ENCODE measurements at places on chromosomes 3 and 15. TPM values are rescaled to one million over a fixed set of nuclear protein-coding genes. Genes with fewer than 3 reads are reported as not detected.

DNA sequence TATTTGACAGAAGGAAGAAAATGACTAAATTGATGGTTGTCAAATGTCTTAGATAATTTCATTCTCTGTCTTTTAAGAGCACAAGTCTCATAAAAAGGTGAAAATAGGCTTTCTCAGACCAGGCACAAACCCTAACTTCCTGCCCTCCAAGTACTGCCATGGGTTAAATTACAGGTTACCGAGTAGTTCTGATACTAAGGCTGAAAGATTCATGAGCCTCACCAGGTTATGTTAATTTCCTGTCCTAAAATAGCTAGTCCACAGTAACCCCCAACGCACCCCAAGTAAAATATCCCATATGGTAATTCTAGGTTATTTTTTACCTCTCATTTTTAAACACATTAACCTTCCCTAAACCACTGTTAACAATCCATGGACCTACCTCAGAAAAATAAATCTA lies 42.0 kb downstream of the GSK3B start:
- DNase-seq: no peak

DNA sequence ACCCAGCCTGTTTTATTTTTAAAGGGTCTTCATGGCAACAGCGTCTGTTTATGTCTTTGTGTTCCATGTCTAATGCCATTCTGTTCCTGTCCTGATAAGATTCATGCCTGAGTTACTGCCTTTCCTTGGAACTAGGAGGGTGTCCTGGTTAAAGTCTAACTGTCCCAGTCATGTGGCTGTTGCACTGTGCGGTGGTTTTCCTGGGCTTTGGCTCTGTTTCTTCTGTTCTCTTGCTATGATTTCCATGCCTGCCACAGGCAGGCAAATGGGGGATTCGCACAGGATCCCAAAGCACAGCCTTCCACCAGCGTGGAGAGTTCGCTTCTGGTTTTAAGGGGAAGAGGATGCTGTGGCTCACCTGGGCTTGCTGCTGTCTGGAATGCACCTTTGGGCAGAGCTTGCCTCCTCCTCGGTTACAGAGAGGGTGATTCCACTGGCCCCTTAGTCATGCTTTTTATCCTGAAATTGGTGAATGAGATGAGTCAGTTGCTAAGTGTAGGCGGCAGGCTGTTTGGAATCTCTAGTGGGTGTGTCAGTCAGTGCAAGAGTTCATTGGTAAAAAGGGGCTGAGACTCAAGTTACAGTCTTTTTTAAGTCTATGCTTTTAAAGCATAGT lies 86.8 kb downstream of the CCK start:
- no peak for DNase-seq

GRCh38 chr3:106783231-106783630 lies 594.0 kb upstream of the CCDC54 start:
- no peak for DNase-seq

DNA sequence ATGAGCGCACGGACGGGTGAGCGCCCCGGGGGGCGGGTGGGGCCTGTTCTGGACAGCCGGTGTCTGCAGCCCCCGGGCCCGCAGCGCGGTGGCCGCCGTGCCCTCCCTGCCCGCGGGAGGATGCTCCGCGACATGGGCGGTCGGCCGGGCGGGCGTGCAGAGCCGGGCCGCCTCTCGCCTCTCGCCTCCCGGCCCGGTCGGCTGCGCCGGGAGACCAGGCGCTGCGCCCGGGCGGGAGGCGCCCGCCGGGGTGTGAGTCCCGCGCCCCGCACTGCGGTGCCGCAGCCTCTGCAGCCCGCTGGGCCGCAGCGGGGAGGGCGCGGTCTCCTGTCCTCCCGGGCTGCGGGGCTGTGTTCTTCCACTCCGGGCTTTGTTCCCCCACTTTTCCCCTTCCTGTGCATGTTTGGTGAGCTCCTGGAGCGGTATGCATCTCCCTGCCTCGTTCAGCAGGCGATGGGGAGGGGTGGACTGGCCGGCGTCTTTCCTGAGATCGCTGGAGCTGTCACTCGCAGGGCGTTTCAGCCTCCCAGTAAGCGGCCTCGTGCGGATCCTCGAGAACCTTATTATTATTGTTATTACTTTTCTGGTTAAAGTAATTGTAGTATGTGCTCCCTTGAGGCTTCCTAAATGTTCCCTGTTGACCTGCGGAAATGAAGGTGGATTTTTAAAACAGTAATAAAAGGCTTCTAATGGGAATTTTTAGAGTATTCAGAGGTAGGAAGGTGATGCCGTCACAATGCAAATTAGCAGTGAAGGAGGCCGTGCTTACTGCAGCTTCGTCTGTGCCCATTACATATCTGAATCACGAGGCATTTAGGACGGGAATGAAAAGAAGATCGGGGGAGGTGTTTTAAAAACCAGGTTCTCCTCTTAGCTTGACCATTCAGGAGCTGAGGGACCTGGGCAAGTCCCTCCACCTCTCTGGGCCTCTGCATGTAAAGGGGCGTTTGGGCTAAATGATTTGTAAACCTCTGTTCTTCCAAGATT lies 593 bp downstream of the TMOD2 start:
- DNase-seq: no peak

DNA sequence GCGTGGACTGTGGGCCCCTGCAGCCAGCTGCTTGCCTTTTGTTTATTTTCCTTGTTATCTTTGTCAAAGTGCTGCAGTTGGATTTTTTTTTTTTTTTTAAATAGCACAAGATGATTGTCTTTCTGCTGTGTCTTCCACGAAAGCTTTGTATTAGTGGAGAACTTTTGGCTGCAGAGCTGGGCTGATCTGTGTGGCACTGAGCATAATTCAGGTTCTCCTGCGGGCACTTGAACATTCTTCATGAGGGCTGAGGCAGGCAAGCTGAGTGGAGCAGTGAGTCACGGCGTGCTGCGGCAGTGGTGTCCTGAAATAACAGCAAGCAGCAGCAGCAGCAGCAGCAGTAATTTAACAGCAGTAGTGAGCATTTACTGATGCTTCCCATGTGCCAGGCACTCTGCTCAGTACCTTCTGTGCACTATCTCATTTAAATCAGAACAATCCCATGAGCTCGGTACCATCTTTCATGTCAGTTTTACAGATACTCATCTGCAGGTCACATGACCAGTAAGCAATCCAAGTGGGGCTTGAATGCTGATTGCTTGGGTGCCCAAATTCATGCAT lies 45.8 kb downstream of the MITF start:
- DNase-seq: no peak

DNA sequence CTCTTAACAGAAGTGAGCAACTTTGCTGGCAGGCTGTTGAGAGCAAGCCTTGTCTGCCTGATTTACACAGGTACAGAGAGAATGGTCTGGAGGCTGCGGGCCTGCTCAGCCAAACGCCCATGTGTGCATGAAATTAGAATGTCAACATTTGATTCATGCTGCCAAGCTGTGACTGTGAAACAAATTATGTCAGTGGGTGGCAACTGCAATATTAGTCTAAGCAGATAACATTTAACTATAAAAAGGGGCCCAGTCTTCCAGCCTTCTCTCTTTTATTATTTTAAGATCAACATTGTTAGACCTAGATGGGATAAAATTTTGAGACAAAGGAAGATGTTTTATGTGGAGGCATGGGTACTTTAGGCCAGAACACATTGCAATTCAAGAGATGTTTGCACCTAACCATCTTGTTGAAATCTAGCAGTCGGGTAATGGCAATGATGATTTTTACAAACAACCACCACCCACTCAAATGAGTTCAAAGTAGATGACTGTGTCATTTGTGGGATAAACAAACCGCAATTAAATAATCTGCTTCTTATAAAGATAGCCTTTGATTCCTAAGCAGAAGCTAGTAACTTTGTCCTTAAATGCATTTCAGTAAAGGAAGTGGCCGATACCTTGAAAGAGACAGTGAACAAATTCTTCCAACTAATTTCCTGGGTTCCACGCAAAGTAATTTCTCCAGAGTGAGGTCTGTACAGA lies 70.2 kb downstream of the FOXB1 start:
- no peak for DNase-seq

DNA sequence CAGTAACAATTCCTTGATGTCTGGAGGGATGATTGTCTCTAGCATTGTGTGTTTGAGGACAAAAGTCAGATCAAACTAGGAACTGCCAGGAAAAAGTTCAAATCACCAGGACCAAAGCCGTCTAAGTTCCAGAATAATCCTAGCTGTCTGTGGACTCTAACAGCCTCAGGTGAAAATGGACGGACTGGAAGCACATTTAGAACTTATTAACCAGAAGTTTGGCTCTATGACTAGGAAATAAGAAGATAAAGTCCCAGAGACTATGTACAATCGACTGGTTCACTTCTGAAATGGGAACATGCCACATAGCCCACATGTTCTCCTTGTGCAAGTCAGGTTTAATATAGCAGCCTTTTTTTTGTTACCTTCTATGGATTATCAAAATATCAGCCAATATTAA lies 50.6 kb upstream of the SGO1 start:
- DNase-seq: no peak

DNA sequence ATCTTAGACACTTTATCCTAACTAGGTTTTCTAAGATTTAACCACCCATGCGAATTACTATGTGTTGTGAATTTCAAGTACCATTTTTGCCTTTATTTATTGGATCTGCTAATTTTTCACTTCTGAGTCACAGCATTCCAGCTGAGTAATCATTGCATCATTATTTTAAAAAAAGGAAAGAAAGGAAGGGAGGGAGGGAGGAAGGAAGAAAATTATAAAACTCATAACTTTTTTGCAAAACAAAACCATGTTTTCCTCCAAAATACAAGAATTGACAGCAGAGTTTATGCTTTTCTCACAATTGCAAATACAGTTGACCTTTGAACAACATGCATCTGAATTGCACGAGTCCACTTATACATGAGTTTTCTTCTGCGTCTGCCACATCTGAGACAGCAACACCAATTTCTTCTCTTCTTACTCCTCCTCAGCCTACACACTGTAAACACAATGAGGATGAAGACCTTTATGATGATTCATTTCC lies 651.4 kb upstream of the NECTIN3 start:
- no peak for DNase-seq

DNA sequence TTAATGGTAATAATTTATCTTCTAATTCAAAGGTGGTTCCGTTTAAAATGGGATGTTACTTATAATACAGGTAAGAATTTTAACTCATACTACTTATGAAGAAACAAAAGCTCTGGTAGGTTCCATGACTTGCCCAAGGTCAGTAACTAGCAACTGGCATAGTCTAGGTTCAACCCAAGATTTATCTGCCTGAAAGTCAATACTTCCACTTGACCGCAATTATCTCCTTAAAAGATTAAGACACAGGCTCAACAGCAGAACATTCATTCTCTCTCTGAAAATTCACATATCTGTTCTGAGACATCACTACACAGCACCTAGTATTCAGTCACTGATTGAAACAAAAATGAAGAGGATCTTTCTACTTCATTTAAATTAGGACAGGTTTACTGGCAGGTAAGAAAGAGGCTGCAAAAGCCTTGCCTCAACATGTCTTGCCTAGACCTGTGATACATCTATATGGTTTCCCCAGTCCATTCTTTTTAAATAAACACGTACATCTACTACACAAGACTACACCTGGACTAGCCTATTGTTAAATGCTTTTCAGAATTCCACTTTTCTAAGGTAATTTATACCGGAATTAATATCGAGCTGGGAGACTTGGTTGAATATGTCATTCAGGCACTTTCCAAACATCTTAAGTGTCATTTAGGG lies 1.2 kb downstream of the CSNK1G1 start:
- no peak for DNase-seq

The ISLR2 gene
- total RNA-seq: not detected

The CAPN3 gene
- 1.9 TPM for total RNA-seq

The THAP10 gene
- total RNA-seq: not detected

The GOLGA6L10 gene
- total RNA-seq: 0.42 TPM

The SMAD6 gene
- 0.05 TPM for total RNA-seq

The TTC21A gene
- total RNA-seq: 0.84 TPM

Measured in activated T-cell treated with anti-CD3 and anti-CD28 coated beads, Interleukin-2, amount 50 U/mL, for 4 hours (primary cell).